ENCODE measurements at places on chromosomes 7 and 10.

DNA sequence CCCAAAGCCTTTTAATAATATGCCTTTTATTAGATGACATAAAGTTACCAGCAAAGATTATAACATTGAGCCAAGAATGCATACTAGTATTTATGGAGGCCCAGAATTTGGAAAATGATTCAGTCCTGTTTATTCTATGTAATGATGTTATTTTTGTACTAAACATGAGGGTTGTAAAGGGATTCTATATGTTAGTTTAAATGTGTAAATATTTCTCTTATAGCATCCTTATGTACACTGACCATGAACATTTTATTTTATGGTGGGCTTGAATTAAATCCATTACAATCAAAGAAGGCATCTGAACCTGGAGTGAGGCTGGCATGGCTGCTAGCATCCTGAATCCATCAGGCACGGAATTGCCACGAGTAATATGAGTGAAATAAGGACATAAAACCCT is 80.2 kb downstream of the RAB18 start:
- no peak for DNase-seq

- DNase-seq, result no peak
Observed at GRCh38 chr7:113158756-113159155, 40.4 kb upstream of the SMIM30 start.

DNA sequence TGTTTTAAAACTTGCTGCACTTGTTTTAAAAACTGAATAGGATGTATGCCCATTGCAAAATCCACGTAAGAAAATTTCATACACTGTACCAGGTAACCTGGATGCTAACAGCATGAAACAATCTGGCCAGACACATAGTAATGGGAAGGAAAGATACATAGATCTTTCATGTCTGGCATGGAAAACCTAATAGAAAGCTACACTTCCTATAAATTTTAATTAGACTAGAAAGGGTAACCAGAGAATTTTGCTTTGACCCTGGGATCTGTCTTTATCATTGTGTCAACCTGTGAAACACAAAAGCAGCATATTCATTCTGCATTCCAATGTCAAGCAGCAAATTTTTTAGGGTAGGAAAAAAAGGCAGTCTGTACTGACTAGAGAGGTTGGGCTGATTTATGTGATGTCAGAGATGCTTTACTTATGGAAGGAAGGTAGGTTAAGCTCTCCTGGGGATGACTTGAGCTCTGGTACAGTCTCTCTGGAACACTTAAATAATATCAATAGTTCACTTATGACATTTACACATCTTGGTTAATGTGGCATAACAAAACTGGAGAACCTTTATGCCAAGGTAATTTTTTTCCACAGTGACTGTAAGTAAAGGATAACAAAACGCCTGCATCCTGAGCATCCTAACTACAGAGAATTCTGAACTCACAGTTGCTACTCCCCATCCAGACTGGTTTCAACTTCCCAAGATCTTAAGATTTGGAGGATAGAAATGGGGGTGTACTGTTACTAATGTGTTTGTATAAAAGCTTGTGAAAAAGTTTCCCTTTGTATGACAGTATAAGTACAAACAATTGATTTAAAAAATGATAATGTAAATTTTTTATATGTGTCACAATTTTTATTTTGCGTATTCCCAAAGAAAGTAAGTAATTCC is 44.7 kb downstream of the DOCK4 start:
- DNase-seq, result no peak

- no peak for DNase-seq
Observed at GRCh38 chr7:21967598-21968003, 21.9 kb upstream of the CDCA7L start.

GRCh38 chr10:11245095-11245479 is 227.4 kb downstream of the CELF2 start:
- no peak for DNase-seq

DNA sequence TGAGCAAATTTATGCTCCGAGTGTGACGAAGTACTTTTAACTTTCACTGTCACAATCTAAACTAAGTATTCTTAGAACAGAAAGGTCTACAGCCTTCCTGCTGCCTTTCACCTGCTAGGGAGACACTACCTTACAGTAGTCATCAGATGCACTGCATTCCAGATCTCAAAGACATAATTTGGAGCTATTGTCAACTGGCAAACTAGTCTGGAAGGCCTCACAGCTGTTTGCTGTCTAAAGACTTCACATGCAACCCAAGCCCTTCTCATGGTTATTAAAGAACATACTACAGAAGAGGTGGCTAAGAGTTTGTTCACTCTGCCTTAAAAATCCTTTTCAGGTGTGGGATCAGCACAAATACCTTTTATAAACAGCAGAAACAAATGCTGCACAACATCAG is 91.8 kb upstream of the KCNIP2 start:
- no peak for DNase-seq

DNA sequence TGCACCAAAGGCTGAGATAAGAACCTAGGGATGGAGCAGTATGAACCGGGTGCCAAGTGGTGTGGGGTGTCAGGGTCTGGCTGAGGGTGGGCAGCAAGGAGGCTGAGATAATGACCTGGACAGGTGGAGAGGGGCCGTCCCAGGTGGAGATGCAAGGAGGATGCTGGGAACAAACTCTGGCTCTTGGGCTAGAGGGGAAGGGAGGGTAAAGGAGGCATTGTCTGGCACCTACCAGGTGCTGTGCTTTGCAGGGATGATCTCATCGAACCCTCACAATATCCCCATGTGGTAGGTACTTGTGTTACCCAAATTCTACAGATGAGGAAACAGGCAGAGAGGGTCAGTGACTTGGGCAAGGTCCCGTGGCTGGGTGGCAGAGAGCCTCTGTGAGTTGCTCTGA is 19.9 kb upstream of the HOXA13 start:
- DNase-seq, result no peak

DNA sequence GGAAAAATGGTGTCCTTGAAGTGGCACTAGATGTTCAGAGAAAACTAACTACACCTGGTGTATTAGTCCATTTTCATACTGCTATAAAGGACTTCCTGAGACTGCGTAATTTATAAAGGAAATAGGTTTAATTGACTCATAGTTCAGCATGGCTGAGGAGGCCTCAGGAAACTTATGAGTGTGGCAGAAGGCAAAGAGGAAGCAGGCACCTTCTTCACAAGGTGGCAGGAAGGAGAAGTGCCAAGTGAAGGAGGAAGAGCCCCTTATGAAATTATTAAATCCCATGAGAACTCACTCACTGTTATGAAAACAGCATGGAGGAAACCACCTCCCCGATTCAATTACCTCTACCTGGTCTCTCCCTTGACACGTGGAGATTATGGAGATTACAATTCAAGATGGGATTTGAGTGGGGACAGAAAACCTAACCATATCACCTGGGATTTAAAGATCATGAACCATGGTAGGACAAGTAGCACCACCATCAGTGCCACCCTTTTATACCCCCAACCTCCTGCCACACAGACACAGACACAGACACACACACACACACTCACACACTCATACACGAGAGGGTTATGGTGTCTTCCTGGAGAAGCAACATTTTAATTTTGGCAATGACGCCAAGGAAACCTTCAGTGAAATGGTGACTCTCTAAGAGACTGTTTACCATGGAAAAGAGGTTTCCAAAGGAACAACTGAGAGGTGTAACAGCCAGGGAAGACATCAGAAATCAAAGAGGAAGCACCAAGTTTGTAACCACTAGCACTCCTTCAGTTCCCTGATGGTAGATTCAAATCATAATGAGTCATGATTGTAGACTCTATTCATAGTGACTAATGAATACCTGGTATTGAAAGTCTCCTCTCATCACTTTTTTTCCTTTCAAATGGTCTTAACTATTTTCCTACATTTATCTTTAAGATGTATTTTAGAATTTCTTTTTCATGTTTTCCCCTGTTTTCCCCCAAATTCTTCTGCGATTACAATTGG is 41.8 kb upstream of the WNT16 start:
- no peak for DNase-seq

DNA sequence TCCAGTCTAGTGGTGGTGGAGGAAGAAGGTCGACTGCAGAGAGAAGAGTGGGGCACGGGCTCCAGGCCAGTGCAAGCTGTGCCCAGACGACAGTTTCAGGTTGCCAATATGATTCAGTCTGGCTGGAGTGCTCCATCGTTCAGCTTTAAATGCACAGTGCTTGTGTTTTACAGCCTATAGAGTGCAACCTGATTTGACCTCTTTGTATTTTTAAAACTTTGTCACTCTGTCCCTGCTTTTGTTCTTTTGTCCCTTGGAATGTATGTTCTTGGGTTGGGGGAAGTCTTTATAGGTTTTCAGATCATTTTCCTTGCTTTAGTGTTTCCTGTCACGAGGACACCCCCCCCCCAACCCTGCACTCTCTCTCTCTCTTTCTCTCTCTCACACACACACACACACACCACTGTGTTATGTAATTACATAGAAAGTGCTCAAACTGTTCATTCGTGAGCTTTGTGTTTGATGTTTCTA is 198.0 kb downstream of the CAMK1D start:
- DNase-seq, result no peak

GRCh38 chr10:132591166-132591971 is 53.8 kb downstream of the INPP5A start:
- DNase-seq, result no peak

- DNase-seq, result no peak
Observed at GRCh38 chr10:102384053-102384452, 11.5 kb upstream of the NFKB2 start.

All from non-pigmented ciliary epithelial cell (primary cell).